Fibroblast of skin of right quadriceps (primary cell): ENCODE measurements at places on chromosomes 12 and 14.
A peak's percentile ranks its signal among the peaks of the same experiment; 100 is the strongest.

GRCh38 chr14:35553808-35554207 is 19.8 kb downstream of the INSM2 start:
- DNase-seq: peak; percentile 64

GRCh38 chr12:92051441-92051840 is 94.2 kb downstream of the BTG1 start:
- DNase-seq: no peak

- DNase-seq: no peak
Measured at GRCh38 chr14:106665814-106666213, 1139.4 kb downstream of the TMEM121 start.

DNA sequence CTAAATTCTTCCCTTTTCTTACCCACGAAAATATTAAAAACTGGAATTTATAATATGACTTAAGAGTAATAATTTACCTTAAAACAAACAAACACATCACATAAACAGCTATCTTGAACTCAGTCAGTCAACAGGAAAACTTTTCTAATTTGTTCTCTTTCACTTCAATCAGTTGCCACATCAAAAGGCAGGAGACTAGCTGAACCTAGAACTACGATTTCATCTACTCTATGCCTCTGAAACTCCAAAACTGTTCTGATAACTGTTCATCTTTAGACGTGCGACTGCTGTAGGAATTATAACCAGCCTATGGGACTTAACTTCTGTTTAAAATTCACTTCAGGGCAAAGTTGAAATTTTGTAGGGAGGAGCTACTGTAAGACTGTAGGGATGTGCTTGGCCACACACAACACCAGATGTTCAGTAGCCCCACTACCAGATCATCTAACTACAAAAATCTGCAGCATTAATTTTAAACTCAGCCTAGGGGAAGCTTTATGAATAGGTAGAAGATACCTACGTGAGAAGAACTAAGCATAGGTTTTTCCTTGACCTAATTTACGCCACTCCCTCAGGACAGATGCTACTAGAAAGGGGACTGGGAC is 7.6 kb upstream of the RAD51AP1 start:
- no peak for DNase-seq

DNA sequence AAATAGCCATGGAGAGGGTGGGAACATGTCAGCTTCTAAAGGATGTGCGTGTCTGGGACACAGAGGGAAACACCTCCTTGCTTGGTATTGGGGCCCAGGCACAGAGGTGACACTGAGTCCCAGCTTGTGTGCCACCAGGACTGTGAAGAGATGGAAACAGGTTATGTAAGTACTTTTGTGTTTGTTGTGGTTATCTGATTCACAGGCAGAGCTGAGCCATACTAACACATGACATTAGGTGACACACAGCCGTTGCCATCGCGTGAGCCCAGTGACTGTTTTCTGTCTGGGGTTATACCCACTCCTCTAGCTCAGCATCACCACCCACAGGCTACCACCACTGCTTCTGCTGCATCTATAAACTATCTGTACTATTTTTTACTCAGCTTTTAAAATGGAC is 12.1 kb upstream of the FLVCR2 start:
- DNase-seq: no peak

DNA sequence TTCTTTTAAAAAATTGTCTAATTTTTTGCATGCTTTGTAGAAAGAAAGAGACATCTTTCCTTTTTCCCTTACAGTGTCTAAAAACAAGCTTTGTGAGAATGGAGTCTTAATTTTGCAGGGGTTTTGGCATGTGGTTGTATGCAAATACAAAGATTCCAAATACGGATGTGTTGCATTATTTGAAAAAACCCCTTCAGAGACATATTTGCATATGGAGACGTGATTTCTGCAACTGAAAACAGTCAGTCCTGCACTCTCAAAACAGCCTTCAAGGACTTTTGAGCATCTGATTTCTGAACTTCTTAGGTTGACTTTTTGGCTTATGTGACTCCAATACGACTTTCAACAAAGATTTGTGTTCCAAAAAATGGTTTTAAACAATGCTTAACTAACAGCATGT is 7.8 kb downstream of the IRAK3 start:
- no peak for DNase-seq

DNA sequence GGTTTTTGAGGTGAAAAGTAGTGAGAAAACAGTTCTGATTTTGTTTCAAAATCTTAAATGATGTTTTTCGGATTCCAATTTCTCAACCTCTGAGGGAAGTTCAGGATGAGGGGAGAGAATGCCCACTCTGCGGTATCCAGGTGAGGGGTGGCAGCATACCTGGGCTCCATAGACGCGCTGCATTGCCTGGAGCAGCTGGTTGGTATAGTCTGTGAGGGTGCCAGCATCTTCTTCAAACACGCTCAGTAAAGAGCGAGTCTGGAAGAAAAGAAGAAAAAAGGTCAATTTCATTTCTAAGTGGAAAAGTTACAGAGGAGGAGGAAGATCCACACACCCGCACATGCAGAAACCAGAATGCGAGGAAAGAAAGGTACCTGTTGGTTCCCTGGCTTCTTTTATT is 7.0 kb downstream of the APPL2 start:
- no peak for DNase-seq

DNA sequence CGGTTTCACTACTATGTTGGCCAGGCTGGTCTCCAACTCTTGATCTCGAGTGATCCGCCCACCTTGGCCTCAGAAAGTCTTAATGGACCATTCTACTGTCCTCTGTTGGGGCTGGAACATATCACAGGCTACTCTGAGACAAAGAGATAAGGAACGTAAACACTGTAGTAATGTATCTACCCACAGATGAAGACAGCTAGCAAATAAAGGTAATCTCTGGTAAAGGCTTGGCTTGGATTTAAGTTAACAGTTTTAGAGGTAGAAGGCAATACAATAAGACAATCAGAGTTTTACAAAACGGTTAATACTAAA is 44.6 kb upstream of the ISM2 start:
- no peak for DNase-seq

DNA sequence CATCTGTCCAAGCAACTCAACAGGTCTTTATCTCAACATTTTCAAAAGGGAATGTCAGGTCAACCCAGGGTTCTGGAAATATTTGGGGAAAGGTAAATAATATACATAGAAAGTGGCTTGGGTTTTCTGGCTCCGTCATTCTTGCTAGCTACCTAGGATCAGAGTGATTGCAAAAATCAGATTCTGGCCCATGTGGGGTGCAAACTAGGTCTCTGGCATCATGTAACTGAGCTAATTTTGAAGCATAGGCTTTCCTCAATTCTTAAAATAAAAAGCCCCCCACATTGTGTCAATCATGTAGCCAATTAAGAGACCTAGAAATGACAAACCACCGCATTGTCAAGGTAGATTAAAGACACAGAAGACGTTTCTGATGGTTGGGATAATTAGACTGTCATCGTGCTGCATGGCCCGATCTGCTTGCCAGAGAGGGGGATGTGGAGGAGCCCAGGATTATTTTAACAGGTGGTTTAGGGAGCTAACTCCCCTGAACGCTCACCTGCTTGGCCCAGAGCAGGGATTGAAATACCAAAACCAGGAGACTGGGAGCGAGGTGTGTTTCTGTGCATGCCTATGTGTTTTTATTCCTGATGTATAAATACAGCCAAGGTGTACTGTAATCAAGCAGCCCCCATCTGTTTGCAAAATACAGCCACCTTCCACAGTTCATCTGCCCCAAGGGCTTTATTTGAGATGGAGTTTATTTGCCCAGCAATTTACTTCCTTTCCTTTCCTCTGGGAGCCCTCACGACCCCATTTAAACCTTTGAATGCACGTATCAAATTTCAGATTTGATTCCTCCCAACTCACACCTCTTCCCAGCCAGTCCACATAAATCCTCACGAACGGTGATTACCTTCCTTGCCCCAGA is 189.5 kb downstream of the TTC8 start:
- no peak for DNase-seq

- DNase-seq: peak; percentile 42
Measured at GRCh38 chr14:54487771-54488170, 1.0 kb downstream of the GMFB start.
